Coronary artery (tissue), 2 donors: ENCODE measurements at places on chromosomes 1 and 21.

- DNase-seq, result no peak
Observed at GRCh38 chr1:205074084-205074483, 10.2 kb downstream of the TMEM81 start.

- no peak for DNase-seq
Observed at GRCh38 chr1:94667818-94668217, 126.3 kb upstream of the F3 start.

- DNase-seq, result peak; percentile 88
Observed at GRCh38 chr21:34702341-34703170, 33.8 kb downstream of the CLIC6 start.

GRCh38 chr1:10754568-10755329 lies 41.7 kb downstream of the CASZ1 start:
- DNase-seq, result no peak

GRCh38 chr21:29748391-29749167 lies 191.2 kb downstream of the GRIK1 start:
- DNase-seq, result no peak

DNA sequence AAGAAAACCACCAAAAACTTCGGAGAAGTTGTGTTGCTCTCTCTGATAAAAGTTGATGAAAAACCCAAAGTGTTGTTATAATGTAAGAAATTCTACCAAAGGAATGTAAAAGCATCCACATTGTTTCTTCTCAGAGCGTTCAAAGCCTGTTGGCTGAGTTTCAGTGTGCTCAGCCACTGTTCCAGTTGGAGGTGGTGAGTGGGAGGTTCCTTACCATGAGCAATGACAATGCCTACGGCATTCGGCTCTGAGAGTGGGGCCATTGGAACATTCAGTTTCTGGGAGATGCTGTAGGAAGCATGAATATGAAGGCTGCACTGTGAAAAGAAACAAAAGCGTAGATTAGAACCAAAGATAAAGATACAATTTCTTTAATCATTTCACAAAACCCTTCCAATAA lies 20.5 kb upstream of the MYBPHL start:
- no peak for DNase-seq

- DNase-seq, result no peak
Observed at GRCh38 chr1:53967409-53968124, 21.4 kb downstream of the LRRC42 start.
